ENCODE measurements at places on chromosomes 2 and 18.

GRCh38 chr18:39455285-39455684 lies 1889.7 kb upstream of the CELF4 start:
- no peak for DNase-seq

GRCh38 chr18:75612456-75612855 lies 185.0 kb upstream of the SMIM21 start:
- no peak for DNase-seq

DNA sequence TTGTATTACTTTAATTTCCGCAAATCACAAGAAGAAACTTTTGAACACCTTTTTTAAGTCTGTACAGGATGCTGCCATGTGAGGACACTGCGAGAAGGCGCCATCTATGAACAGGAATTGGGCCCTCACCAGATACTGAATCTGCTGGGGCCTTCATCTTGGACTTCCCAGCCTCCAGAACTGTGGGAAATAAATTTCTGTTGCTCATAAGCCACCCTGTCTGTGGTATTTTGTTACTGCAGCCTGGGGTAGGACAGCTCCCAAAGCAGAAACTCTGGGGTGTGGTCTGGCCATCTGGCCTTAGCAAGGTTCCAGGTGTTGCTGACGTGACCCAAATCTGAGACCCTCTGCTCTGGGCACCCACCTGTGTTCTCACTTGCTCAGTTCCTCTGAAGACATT lies 16.5 kb downstream of the UXS1 start:
- no peak for DNase-seq

GRCh38 chr2:128492966-128493811 lies 174.5 kb upstream of the HS6ST1 start:
- no peak for DNase-seq

GRCh38 chr2:162197069-162197825 lies 45.2 kb upstream of the GCG start:
- DNase-seq: no peak

GRCh38 chr18:75691483-75691882 lies 264.0 kb upstream of the SMIM21 start:
- no peak for DNase-seq

DNA sequence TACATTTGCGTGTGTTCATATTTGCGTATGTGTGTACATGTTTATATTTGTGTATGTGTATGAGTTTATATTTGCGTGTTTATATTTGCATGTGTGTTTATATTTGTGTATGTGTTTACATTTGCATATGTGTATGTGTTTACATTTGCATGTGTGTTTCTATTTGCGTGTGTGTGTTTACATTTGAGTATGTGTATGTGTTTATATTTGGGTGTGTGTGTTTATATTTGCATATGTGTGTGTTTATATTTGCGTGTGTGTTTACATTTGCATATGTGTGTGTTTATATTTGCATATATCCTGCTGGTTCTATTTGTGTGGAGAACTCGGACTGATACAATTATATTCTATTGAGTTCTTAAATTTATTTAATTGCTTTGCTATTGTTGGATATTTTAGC lies 115.2 kb upstream of the CTDP1 start:
- no peak for DNase-seq

DNA sequence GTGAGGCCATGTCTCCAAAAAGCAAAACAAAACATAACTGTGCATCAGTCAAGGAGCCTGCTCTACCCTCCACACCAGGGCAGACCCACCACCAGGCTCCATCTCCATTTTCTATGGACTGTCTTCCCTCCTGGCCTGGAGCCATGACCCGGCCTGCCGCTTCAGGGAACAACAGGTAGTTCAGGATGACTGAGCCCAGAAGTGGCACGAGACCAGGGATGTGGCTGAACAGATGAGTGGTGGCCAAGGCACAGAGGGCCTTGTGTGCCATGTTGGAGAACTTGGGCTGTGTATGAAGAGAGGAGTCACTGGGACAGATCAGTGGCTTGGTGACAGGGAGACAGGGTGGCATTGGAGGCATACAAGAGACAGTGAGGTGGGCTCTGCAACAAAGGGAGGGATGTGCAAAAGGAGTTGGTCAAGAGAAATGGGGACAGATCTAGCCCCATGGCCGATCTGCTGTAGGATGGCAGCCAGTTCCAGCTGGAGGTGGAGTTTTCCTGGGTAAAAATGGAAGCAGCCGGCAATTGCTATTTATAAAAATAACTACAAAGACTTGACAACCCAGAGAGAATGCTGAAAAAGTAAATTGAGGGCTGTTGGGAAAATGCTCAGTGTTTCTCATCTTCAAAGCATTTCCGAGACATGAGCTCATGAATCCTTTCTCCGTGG lies 35.0 kb downstream of the TMEM177 start:
- DNase-seq: no peak

- no peak for DNase-seq
These were observed 95.9 kb downstream of the AOX1 start for GRCh38 chr2:200681697-200682096.

DNA sequence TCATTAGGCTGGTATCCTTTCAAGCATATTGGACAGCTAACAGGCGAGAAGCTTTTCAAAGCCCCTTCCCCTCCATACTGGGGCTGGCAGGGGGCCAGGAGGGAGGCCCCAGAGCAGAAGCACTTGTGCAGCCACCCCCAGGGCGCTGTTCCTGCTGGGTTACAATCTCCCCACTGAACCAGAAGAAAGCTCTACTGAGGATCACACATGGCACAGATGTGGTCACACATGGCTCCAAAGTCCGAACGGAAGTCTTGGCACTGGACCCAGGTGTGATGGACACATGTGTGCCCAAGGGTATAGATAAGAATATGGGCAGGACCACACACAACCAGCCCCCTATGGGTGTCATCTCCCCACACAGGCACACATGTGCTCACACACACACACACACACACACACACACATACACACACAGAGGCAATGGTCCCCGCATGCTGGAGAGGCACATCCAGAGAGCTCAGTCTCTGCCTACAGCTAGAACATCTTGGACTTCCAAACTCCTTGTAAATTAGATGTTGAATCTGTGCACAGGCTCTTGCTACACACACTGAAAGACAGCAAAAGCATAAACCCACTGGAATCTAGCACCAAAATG lies 56.4 kb downstream of the TTC32 start:
- DNase-seq: no peak

DNA sequence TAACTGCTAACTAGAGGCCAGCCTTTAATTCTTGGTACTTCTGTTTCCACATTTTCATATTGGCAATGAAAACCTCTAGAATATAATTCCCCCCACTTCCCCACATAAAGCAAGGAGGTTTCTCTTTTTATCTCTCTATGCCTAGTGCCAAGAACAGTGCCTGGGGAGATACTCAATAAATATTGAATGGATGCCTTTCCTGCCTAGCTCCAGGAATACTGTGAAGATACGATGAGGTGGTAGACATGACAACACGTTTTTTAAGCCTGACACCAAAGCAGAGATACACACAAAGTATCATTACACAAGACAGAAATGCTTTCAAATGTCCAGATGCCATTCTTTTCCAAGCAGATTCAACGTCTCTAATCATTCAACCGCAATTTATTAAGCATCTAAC lies 535.5 kb downstream of the XIRP2 start:
- DNase-seq: no peak

- DNase-seq: no peak
These were observed 519.8 kb upstream of the ZNF804A start for GRCh38 chr2:184078496-184078895.

- DNase-seq: no peak
These were observed 7.7 kb upstream of the SATB2 start for GRCh38 chr2:199465390-199465789.

Measured in esophagus squamous epithelium (tissue), 5 donors.